Fibroblast of skin of right biceps (primary cell): ENCODE measurements at places on chromosomes 6 and 20.

GRCh38 chr6:148830614-148831013 is 83.8 kb downstream of the UST start:
- no peak for DNase-seq

DNA sequence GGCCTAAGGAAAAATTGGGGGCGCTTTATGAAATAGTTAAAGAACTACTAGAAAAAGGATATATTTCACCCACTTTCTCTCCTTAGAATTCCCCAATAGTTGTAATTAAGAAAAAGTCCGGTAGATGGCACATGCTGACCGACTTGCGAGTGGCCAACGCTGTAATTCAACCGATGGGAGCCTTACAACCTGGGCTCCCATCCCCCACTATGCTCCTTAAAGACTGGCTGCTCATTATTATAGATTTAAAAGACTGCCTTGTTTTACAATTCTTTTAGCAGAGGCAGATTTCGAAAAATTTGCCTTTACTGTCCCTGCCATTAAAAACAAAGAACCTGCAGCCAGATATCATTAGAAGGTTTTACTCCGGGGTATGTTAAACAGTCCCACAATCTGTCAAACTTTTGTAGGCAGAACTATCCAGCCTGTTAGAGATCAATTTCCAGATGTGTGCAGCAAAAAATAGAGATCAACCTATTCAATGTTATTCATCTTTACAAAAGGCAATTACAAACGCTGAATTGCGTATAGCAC is 58.5 kb upstream of the PRSS16 start:
- DNase-seq = peak; percentile 81

DNA sequence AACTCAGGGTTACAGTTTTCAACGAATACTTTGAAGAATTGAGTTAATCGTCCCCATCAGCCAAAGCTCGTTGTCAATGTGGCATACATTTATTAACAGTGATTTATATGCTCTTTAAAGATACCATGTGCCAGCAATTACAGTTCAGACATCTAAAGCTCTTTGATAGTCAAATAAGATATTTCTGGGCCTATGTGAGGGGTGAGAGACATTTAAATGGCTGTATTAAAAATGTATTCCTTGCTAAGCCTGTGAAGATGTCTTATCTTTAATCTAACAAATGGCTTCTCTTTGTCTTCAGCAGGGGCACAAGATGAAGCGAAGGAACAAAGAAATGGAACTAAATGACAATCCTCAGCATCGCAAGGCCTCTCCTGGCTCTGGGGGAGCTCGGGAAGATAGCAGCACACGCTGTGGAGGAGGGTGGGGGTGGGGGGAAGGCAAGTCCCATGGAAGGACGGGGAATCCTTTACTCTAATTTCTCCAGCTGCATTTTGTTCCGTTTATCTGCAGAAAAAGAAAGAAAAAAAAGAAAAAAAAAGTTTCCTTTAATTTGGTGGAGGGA is 523.6 kb downstream of the KIF16B start:
- DNase-seq = no peak

DNA sequence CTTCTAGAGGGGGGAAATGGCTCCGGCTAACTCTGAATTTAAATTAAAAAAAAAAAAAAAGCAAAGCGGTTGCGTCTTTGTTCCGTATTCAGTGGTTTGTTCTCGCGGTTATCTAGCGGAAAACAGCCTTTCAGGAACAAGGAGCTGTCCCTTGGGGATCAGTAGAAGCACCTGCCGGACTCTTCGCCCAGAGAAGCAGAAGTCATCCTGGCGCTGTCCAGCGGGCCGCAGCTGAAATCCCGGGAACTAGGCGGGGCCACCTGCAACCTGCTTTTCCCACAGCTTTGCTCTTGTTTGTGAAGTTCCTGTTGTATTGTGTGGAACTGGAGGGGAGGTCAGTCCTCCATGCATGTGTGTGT is 43.9 kb upstream of the GJE1 start:
- DNase-seq = peak; percentile 54

GRCh38 chr6:147868427-147869190 is 360.1 kb downstream of the SAMD5 start:
- peak; percentile 30 for DNase-seq

DNA sequence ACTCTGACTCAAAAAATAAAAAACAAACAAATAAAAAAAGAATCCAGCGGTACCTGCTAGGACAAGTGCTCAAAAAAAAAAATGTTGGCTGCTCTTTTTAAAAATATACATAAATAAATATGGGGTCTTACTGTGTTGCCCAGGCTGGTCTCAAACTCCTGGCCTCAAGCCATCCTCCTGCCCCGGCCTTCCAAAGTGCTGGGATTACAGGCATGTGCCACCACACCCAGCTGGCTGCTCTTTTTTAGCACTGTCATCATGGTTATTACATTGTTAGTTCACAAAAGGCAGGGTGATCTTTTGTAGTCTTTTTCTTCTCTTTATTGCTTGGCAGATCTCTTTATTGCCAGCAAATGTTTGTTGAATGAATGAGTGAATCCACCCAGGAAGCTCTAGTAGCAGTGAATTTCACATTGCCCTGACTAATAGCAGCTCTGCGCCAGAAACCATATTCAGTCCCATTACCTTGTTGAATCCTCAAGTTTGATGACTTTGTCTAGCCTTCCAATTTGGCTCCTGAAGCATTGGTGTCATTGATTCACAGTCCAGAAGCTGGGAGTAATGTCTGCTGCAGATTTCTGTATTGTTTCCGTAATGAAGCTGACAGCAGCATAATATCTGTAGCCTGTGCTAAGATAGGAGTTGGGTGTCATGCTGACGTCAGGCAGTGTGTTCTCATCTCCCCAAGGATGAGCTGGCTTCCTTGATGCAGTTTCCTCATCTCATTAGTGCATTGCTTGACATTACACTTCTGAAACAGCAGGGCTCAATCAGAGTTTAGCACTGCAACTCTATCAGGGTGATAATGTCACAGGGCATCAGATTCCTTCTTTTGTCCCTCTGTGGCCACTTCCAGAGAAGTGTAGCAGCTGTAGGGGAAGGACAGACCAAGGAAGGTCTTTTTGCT is 84.9 kb upstream of the TGM3 start:
- peak; percentile 83 for DNase-seq

DNA sequence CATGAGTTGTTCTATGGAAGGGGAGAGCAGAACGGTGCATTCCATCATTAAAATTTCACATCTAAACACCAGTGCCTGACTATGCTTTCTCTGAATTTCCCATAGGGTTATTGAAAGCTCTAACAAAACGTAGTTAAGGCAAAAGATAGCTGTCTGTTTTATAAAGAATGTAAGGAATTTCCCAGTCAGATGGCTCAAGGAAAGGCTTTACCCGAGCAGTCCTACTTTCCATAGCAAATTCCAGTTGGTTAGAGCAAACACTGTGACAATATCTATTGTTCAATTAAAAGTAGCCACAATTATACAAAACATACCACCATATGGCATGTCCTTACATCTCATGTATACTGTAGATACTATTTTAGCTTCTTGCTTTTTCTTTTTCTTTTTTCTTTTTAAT is 1059.5 kb upstream of the FLRT3 start:
- peak; percentile 13 for DNase-seq
